ENCODE measurements at places on chromosomes 7 and 10.

GRCh38 chr10:110305767-110306451, 1.2 kb upstream of the SMNDC1 start:
- DNase-seq = peak; percentile 93

DNA sequence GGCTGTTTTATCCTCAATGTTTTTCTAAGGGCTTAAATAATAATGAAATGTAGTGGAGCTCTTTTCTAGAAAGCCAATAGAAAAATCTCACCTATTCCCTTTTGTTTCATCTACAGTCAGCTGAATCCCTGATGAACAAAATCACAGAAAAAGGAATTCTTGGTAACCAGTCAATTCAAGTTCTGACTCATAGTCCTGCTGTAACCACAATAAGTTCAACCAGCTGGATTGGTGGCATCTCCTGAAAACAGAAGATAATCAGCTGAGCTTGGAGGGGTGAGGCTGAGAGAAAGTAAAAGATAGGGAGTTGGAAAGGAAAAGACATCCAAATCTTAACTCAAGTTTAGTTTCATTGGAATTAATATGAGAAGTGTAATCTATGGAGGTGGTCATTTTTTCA, 772.1 kb downstream of the CCSER2 start:
- no peak for DNase-seq

DNA sequence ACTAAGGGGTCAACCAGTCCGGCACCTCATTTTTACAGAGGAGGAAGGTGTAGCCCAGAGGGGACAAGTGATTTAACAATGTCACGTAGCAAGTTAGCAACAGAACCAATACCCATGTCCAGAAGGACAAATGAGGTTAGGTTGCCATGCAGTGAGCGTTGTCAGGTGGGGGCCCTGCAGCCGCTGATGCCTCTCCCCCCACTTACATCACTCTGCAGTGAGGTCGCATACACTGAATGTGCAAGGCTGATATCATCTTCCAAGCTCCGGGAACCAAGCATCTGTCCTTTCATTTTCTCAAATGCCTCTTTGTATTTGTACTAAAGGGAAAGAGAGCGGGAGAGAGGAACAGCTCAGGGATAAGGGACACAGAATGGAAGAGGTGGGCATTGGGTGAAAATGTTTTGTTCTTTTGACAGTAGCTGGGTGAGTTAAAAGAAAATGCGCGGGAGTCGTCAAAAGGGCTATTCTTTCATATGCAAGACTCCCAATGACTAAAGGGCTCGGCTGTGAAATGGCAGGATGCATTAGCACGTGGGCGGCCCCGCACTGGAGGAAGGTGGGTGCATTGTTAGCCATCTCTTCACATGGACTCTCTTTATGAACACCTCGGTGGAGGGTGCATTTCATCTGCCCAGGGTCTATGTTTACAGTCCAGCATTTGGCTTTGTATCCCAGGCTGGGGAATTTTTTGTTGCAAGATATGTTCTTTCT, 49.7 kb downstream of the NRAP start:
- no peak for DNase-seq

GRCh38 chr10:124992462-124993344, 50.8 kb downstream of the ZRANB1 start:
- peak; percentile 78 for DNase-seq

- DNase-seq = peak; percentile 28
Observed at GRCh38 chr7:112205343-112206237, 609 bp downstream of the DOCK4 start.

DNA sequence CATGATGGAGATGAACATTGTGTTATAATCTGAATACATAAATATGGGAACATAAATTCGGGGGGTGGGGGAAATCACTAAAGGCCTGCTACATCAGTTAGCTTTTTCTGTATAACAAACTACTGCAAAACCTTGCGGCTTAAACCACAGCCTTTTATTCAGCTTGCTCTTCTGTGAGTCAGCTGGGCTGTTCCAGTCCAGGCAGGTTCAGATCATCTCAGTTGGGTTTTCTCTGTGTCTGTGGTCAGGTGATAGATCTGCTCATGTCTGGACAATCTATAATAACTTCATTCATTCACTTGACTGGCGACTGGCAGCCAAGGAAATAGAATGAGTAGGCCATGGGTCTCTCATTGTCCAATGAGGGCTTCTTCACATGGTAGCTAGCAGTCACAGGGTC, 23.5 kb downstream of the HTR7 start:
- DNase-seq = peak; percentile 14

DNA sequence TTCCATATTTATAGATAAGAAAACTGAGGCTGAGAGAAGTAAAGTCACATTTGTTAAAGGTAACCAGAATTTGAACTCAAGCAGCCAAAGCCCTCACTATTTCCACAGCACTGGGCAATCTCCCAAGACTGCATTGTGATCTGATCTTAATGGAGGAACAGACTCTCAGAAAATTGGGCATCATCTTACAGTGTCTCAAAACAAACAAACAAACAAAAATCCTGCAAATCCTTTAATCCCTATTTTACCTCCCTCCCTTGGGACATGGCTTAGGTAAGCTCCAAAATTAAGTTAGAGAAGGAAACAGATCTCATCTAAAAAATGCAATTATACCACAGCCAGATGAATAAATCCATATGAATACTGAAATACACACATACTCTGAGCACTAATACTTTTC, 57.5 kb downstream of the FHIP2A start:
- DNase-seq = no peak

Measured in OCI-M1 (cell line).